Mucosa of gallbladder (tissue), 1 donor: ENCODE measurements at places on chromosomes 6 and 20. TPM values are rescaled to one million over a fixed set of nuclear protein-coding genes. Genes with fewer than 3 reads are reported as not detected.

GRCh38 chr6:136236466-136237293 is 13.4 kb downstream of the MTFR2 start:
- DNase-seq: no peak

DNA sequence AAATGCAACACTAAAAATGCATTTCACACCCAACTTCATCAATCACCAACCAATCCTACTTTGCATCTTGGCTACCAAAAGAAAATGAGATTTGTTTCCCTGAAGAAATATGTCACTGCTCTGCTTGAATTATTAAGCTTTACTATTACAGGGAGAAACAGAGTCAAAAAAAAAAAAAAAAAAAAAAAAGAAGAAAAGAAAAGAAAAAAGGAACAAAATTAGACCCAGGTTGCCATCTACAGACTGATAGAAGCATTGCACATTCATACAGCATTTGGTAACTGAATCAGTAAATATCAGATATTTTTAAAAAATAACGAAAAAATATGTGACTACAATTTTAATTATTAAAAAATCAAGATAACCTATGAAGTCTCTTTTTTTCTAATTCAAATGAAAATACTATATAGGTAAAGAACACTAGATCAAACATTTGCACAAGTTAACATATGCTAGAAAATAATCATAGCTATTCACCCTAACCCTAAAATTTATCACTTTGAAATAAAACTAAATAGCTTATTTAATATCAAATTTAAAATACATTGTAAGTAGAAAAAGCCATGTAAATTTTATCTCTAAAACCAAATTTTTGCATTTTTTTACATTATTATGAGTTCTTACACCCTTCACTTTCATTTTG is 83.3 kb downstream of the DCDC2 start:
- no peak for DNase-seq

- DNase-seq: no peak
Observed at GRCh38 chr6:55023230-55023629, 151.1 kb upstream of the HCRTR2 start.

- DNase-seq: peak; percentile 8
Observed at GRCh38 chr6:168129292-168130167, 50.5 kb upstream of the FRMD1 start.

- DNase-seq: no peak
Observed at GRCh38 chr20:15702161-15702560, 871.1 kb downstream of the KIF16B start.

DNA sequence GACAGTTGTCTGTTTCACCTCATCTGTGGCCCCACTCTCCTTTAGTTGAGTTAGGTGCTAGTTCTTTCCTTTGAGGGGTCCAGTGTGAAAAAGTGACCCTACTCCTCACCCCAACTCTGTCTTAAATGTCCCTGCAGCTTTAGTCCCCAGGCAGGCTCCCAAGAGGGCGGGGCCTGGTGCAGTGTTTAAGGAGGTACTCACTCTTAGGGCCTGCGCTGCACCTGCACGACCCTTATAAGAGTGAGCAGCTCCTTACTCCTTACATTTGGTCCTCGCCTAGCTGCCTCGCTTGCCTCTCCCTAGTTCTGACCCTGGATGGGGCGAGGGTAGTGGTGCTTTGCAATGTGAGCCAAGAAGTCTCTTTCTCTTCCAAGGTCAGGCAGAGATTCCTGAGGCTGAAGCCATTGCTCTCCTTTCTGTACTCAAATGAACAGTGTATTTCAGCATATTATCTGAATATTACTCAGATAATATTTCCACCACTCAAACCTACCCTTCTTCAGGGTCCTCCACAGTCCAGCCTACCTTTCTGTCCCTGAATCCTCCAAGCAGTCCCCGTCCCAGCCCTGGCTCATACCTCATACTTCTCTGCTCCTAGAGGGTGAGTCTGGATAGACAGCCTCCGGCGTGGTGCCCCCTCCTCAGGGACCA is 11.9 kb upstream of the VEGFA start:
- DNase-seq: no peak

DNA sequence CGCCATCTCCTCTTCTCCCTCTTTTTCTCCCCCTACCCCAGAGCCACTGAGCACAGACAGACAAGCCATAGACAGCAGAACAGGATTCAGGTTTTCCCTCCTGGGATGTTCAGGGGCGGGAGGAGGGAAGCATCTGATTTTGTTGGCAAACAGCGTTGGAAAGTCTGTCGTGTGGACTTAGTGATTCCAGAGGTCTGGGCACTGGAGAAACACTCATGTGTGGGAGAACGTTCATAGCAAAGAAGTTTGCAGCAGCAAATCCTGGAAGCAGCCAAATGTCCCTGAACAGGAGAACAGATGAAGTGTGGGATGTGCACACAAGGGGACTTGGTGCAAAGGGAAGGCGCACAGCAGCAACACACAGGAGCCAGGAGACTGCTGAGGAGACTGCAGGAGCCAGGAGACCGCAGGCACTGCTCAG is 264.1 kb upstream of the CDYL start:
- no peak for DNase-seq

DNA sequence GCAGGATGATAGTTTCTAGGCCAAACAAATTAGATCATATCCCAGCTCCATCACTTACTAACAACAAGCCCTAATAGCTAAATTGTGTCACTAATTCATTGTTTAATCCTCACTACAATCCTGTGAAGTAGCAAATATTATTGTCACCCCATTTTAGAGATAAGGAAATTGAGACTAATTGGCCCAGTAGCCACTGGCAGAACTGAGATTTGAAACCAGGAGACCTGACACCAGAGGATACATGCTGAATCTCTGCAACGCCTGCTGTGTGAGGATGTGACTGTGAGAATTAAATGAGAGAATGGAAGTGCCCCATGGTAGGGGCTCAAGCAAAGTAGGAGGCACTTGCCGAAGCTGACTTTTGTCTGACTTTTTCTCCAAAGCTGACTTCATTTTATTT is 124.3 kb upstream of the CITED2 start:
- DNase-seq: no peak

- DNase-seq: no peak
Observed at GRCh38 chr20:55348223-55348622, 657.1 kb downstream of the CBLN4 start.

DNA sequence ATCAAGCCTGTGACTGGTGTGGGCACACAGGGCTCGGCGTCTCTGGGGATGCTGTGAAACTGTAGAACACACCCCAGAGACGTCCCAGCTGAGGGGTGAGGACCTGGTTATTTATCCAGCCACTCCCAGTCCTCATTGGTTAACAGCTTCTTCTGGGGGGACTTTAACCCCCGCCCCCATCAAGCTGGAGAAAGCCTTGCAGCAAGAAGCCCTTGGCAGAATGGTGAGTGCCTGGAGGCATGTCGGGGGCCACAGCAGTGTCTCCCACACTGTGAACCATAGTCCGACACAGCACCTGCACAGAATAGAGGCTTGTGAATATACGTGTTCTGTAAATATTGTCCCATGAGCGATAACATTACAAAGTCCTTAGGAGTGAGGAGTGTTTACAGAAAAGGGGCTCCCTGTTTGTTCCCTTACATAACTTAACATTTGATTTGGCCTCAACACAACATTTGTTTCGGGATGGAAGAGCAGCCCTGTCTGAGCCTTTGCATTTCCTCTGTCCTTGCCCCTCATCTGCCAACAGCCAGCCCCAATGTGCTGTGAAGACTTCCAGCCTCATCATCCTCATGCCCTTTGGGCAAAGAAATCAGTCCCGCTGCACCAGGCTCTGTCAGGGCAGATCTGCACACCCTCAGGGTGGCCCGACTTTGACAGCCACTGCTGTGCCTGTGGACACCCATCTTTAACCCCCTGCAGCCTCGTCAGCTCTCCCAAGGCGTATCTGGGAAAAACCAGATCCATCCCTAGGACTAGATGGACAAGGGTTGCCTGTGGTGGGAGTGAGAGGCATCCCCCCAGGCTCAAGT is 2.2 kb upstream of the RRBP1 start:
- DNase-seq: no peak

DNA sequence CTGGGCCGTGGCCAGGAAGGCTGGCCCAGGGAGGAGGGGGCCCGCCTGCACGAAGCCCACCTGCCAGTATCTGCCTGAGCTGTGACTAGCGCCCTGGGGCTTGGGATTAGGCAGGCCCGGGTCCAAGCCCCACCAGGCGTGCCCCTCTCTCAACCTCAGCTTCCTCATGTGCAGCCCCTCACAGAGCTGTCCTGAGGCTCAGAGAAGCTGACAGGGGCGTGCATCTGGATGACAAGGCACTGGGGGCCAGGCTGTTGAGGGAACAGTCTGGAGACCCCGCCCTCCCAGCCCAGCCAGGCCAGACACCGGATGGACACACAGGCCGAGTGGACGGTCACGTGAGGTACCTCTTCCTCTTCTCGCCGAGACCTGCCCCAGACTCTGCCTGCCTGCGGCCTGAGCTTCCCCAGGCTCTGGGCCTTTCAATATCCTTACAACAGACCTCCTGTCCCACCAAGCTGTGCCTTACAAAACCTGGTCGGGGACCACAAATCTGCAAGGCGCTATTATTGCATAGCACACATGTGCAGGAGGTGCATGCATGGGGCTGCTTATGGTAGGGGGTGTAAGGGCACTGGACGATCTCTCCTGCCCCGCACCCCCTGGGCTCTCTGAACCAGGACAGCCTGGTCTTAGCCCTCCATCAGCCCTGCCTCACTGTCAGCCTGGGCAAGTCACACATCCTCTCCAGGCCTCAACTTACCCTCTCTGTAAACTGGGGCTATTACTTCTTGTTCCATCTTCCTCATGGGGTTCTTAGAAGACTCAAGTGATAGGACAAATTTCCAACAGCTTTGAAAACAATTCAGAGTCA is 20.0 kb downstream of the NOL4L start:
- peak; percentile 67 for DNase-seq

DNA sequence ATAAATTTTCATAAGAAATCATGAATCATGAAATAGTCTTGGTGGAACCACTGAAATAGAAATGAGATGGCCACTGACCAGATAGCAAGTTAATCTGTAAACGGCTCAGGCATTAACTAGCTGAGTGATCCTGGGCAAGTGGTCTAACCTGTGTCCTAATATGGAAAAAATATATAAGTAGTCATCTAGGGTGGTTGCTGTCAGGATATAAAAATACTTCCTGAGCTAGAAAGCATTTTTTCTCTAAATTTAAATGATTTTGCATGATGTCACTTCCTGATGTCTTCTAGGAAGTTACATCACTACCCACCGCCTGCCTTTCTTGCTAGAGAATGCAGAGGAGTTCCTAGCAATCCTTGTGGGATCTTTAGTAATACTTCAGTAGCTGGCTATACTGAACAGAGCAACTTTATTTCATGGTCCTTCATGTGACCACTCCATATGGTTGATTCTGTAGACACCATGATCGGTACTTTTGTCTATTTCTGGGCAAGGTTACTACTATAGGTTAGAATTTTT is 228.1 kb upstream of the CEP162 start:
- no peak for DNase-seq

- DNase-seq: no peak
Observed at GRCh38 chr20:29408034-29408695, 1849.3 kb upstream of the DEFB115 start.

DNA sequence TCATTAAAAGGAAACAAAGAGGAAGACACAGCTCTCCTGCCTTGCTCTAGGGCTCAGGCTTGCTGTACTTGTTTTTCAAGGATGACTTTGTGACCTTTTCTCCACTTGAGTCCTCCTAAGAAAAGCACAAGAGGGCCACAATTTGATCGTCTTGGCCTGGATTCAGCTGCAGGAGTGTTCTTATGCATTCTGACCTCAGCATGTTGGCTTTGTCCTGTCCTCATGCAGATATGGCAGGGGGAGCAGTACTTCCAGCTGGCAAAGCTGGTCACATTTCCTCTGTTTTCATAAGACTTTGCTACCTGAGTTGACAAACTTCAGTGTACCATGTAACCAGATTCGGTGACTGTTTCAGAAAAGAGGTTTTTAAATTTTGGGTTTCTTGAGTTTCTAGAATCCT is 30.8 kb downstream of the KDM1B start:
- DNase-seq: no peak

- DNase-seq: no peak
Observed at GRCh38 chr6:94511502-94512088, 1065.7 kb upstream of the MANEA start.

DNA sequence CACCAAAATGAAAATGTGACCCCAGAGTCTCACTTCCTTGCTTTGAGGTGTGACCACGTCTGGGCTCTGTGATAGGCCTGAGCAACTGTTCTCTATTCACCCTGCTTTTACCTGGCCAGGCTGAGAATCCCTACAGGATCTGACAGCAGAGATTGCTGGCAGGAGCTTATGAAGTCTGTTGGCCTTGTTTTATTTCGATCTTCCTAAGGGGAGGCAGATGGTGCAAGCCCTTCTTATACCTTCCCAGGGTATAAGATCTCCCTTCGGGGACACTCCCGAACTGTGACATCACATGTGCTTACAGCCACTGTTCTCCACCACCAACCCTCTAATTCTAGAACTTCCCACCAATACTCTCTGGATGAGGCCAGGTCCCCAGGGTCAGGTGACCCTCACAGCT is 26.8 kb downstream of the MYT1 start:
- DNase-seq: no peak

DNA sequence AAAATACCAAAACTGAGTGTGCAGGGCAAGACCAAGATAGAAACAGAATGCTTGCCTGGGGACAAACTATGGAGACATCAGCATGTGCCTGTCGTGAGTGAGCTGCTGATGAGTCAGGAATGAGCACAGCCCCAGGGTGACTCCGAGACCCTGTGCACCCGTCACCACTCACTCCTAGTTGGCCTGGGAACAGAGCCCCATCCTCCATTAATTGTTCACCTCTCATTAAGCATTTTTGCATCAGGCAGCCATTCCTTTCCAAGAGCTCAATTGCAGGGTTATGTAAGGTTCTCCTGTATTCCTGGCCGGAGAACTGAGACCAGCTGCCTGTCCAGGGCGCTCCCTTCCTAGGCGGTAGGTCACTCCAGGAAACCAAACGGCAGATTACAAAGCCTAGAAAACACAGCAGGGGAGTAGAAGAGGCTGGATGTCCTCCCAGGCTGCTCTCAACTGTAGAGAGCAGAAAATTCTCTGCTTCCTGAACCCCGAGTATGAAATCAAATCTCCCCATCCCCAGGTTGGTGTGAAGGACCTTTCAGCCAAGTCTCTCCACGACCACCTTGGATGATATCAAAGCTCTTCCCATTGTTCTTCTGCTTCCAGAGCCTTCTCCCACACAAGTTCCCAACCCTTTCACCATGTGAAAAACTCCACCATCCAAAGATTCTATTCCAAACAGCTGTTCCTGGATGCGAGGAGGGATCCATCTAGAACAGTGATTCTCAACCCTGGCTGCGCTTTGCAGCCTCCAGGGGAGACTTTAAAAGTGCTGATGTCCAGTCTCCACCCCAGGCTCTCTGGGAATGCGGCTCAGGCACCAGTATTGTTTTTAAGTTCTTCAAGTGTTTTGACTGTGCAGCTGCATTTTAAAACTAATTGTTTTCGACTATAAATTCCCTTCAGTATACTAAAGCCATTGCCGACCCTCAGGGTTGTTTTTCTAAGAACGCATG is 532.6 kb upstream of the JARID2 start:
- no peak for DNase-seq

The ADTRP gene
- total RNA-seq: 0.69 TPM

The MRPL2 gene
- total RNA-seq: 49.1 TPM

The COL19A1 gene
- total RNA-seq: 0.49 TPM

The NNAT gene
- 6.3 TPM for total RNA-seq

The LCA5 gene
- total RNA-seq: 5.7 TPM

The NEURL2 gene
- total RNA-seq: 5.9 TPM

The ECT2L gene
- total RNA-seq: 0.14 TPM

The CD40 gene
- 15.8 TPM for total RNA-seq

The IL17F gene
- total RNA-seq: not detected

The PSORS1C1 gene
- total RNA-seq: 11.0 TPM

The MMP24 gene
- total RNA-seq: 1.6 TPM

The SYNJ2 gene
- 26.8 TPM for total RNA-seq
